Cortex of kidney (tissue), 1 donor: ENCODE measurements at places on chromosomes 1 and 21.

- DNase-seq = no peak
Measured at GRCh38 chr1:167440345-167440744, 78.0 kb downstream of the CD247 start.

GRCh38 chr1:223180731-223181321 is 37.8 kb upstream of the TLR5 start:
- DNase-seq = no peak

DNA sequence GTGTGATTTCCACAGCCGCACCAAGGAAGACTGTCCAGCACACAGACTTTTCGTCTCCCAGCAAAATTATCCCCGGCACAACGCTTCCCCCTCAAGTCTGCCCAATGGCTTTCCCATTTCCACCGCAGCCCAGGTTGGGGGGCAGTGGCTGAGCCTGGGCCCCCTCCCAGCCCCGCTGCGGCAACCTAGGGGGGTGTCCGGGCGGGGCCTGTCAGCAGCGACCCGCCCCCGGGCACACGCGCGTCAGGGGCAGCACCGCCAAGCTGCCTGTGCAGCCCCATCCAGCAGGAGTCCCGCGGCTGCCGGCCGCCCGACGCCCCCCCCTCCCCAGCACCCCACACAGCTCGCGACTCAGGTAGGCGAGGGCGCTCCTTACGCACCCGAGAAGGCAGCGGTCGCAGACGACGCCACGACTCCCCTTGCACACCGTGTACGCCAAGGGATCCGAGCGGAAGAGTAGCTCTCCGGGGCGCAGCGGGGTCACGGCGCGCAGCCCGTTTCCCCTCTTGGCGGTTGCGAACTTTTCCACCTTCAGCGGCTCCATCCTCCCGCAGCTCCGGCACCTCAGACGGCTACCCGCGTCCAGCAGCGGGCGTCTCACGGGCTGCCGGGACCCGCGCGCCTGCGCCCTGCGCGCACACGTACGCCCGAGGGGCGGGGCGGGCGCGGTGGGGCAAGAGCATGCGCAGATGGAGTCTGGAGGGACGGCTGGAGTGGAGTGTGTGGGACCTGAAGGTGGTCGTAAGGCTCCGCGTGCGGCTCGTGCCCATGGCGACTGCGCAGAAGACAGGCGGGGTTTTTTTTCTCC is at the start of gene SMYD3:
TSS of gene SMYD3 (minus strand) at position 606 of the 808 bp plus-strand sequence.
- no peak for DNase-seq

DNA sequence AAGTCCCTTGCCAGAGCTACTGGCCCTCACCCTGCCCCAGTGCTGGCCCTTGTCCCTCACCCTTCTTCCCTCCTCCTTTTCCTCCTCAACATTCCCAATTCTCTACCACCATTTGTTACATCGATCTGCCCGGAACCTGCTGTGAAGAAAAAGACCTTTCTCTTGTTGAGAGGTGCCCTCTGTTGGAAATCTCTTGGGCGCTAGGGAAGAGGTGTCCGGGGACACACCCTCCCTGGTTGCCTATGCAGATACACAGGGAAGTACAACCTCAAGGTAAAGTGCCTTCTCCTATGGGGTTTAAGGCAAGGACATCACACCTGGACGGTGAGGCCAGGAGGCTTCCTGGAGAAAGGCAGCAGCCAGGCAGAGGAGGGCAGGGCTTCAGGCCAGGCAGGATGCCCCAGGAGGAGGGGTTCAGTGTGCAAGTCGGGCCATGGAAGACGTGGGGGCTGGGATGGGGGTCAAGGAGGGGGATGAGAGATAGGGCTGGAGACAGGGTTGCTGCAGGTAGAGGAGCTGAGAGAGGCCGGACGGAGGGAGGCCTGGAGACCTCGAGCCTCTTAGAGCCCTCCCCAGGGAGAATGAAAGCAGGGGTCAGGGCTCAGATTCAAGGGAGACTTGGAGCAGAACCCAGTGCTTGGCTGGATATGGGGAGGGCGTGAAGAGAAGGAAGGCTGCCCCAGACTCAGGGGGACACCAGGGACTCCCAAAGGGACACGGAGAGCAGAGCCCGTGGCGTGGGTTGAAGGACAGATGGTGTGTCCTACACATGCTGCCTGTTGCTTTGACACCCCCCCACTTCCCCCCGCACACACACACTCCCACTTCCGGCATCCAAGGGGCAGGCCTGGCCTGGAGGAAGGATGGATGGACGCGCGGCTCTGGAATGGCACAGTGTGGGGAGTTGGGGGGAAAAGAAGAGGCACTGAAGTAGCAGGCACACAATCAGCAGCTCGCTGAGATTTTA is 44.5 kb downstream of the RIPK4 start:
- DNase-seq = no peak

DNA sequence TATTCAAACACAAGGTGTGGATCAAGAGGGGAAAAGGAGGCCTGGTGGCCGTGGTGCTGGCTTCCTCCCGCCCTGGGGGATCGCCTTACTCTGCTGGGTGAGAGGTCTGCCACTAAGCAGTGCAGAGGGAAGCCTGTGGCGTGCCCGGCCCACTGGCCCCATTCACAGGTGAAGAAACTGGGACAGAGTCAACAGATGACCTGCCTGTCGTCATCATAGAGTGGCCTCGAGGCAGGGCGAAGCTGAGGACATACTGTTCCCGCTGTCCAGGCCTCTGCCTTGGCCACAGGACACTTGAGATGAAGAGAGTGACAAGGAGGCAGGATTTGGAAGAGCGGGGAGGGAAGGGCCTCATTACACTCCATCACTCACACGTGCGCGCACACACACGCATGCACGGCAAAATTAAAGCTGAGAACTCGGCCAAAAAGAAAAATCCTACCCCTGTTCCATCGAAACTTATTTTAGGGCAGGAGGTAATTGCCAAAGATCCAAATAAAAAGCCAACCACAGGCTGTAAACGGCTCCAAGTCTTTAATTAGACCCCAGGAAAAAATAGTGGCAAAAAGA is 50.5 kb downstream of the CASZ1 start:
- DNase-seq = no peak

- no peak for DNase-seq
Measured at GRCh38 chr1:173113015-173113741, 62.4 kb upstream of the TNFSF18 start.
